OCI-LY7 (cell line): ENCODE measurements at places on chromosomes 16 and 17. TPM values are rescaled to one million over a fixed set of nuclear protein-coding genes. Genes with fewer than 3 reads are reported as not detected.
A peak's percentile ranks its signal among the peaks of the same experiment; 100 is the strongest.

DNA sequence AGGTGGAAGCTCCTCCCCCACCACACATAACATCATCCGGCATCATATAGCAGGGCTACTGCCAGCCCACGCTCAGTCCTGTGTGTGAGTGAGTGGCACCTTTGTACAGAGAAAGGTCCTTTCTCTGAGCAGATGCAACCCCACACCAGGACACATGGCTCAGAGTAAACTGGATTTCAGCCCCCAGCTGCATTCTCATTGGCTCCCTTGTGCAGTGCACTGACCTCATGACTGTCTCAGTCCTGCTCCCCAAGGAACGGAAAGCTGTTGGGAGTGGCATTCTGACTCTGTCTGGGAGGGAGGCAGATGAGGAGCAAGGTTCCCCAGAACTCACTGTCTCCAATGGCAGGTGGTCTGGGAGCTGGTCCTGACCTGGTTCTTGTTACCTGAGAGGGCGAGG, 244.1 kb downstream of the PHKB start:
- no peak for DNase-seq

GRCh38 chr16:50121278-50121677, 31.8 kb upstream of the TENT4B start:
- DNase-seq, result no peak

DNA sequence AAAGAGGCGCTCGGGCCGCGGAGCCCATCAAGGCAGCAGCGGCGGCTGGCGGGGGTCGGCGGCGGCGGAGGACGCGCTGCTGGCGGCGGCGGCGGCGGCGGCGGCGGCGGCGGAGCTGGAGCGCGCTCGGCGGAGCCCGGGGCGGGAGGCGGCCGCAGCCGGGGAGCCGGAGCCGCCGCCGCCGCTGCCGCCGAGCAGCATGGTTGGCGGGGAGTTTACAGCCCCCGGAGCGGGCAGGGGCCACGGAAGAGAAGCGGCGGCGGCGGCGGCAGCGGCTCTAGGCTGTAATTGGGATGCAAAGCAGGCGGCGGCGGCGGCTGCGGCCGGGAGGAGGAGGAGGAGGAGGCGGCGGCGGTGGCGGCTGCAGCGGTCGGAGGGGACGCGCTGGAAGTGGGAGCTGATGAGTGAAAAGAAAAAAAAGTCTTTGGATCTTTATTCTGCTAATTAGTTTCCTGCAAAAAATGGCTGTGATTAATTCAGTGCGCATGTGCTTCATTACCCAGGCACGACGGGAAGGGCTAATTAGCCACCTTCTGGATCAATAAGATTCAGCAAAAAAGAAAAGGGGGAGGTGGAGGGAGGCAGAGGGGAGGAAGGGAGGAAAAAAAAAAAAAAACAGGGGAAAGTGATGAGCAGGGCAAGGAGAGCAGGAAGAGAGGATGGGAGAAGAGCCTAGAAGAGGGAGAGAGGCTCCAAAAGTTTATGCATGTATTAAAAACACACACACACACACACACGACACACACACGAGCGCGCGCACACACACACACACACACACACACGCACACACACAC, 10.9 kb upstream of the ZFHX3 start:
- DNase-seq, result peak; percentile 60

- no peak for DNase-seq
These were observed 16.3 kb downstream of the C16orf46 start for GRCh38 chr16:81060576-81061306.

Gene IGSF6
- 0.22 and 0.30 TPM in 2 replicates for total RNA-seq

Gene PABPN1L
- 0.38 TPM in 1 of 2 replicates, not detected in the other for total RNA-seq

Gene DDX52
- total RNA-seq, result 30.6 and 35.2 TPM in 2 replicates

Gene EPOP
- 21.7 and 27.2 TPM in 2 replicates for total RNA-seq

Gene MILR1
- 92.2 and 101 TPM in 2 replicates for total RNA-seq

Gene MEIOB
- not detected in 2 replicates for total RNA-seq

Gene CHST6
- total RNA-seq, result 0.13 TPM in 1 of 2 replicates, not detected in the other

Gene GPRC5C
- 1.1 and 2.0 TPM in 2 replicates for total RNA-seq
